ENCODE measurements at places on chromosomes 3 and 15.

DNA sequence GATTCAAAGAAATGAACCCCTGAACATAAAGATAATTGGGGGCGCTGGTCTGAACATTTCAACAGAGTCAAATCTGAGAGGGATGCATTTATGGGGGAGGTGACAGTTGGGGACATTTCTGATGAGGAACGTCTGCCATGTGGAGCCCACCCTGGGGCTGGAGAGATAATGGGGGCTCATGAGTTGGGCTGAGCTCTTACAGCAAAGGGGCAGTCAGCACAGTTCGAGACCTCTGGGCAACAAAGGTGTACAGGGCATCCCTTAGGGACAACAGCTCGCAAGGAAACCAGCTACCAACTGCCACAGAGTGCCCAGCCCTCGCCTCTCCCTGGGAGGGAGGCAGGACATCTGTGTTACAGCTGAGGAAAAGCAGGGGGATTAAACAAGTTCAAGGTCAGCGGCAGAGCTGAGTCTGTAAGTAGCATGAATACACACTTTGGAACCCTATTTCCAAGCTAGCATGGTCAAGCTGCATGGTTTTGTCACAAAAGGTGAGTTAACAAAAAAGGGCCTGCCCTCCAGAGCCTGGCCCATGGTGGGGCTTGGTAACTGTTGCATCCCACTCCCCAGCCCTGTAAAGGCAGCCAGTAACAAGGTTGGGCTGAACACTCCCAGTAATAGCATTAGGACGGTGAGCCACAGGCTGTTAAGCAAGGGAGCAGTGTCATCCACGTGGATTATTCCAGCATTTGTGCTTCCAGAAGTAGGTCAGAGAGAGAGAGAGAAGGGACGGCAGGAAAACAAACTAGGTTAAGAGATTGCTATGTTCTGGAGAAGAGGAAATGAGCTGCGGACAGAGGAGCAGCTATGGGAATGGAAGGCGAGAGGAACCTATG lies 4.3 kb downstream of the GNB5 start:
- no peak for DNase-seq

DNA sequence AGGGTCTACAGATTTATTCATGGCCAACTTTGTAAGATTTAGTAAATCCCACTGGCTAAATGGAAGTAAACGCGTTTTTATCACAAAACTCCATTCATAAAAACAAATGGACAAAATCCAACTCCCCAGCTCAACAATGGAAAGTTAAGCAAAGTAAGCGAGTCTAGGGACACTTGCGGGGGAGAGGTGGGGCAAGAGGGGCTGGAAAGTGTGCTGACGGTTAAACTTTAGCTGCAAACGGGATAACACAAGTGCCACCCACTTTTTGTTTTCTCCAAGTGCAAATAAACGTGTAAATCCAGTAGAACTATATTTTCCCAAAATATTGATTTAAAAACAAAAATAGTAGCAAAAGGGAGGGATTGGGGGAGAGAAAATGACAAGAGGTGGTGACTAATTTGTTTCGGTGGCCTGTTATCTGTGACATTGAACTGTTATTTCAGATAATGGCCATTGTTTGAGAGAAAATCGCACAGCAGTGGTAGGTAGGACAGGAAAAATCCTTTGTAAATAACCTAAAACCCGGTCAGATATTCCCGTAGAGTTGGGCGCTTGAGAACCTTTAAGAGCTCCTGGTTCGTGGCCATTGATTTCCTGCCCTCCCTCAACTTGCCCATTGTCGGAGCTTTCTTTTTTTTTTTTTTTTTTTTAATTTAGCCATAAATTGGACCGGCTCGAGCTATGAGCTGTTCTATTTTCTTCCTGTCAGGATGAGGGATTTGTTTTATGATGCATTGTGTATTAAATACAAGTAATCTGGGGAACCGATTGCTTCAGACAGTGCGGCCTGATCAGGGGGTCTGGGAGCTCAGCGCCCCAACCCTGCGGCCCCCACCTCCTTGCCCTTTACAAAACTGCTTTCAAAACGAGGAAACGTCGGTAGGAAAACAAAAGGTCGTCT lies 514.8 kb downstream of the MECOM start:
- no peak for DNase-seq

- DNase-seq: no peak
Measured at GRCh38 chr3:63920001-63920400, 7.8 kb upstream of the SCAANT1 start.

GRCh38 chr3:14741510-14741909 lies 66.6 kb downstream of the C3orf20 start:
- DNase-seq: no peak

DNA sequence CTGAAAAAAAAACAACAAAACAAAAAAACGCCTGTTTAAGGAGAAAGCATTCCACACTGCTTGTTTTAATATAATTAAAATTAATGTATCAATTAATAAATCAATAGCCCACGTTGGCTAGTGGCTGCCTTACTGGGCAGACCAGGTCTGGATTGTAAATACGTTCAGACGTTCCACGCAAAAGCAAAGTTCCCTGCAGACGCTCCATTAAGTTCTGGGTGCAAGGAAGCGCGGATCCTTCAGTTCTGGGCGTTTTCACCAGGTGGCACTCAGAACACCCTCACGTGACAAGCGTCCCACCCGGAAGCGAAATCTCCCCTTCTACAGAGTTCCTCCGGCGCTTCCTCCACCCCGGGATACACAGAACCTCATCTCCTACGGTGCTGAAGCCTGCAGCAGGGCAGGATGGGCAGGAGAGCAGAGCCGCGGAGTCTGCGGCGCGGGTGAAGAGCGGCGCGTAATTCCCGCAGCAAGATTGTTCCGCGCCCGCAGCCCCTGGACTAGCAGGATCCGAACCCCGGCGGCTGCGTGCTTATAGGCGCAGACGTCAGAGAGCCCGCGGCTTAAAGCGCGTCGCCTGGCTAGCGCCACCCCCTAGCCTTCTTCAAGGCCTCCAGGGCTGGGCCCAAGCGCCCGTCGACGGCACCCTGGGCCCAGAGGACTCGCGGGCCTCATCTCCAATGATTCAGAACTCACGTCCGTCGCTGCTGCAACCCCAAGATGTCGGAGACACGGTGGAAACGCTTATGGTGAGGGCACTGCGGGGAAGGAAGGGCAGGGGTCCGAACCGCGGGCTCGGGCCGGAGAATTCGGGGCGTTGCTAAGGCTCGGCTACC lies at the start of gene SLC25A38:
TSS of gene SLC25A38 (plus strand) at position 326 of the 836 bp plus-strand sequence. CDS start at position 681, 355 bp downstream.
- peak; percentile 86 for DNase-seq

- no peak for DNase-seq
Measured at GRCh38 chr15:41878355-41878699, 15.5 kb downstream of the SPTBN5 start.

DNA sequence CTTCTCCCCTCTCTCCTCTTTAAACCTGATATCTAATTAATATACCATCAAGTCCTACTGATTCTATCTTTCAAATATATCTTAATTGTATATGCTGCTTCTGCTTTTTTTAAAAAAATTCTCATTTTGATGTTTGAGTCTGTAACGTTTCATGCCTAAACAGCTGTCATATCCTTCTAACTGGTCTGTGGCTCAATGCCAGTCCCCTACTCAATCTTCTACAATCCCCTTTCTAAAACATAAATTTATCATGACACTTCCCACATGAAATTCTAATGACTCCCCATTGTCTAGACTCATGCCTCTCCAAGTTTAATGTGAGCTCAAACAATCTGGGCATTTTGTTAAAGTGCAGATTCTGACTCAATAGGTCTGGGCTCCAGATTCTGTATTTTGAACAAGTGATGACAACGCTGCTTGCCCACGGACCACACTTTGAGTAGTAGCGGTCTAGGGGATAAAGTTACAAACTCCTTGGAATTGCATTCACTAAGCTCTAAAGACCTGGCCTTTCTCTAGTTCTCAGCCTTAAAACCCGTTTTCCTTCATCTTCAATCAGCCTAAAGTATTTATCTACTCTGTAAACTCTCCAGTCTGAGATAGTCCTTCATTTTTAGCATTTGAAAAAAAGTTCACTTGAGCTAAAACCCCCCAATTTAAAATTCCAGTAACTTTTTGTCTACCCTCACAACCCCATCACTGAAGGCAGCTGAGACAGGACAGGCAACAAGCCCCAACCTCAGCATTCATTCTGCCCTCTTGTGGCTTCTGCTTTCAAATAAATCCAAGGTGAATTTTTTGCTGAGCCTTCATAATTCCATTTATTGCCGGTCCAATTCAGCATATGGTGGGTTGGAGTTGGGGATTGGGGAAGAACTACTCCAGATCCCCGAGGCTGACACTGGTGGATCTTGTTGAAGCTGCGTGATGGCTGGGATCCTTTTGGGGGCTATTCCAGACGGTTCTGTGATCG lies 88.1 kb upstream of the THRB start:
- no peak for DNase-seq

DNA sequence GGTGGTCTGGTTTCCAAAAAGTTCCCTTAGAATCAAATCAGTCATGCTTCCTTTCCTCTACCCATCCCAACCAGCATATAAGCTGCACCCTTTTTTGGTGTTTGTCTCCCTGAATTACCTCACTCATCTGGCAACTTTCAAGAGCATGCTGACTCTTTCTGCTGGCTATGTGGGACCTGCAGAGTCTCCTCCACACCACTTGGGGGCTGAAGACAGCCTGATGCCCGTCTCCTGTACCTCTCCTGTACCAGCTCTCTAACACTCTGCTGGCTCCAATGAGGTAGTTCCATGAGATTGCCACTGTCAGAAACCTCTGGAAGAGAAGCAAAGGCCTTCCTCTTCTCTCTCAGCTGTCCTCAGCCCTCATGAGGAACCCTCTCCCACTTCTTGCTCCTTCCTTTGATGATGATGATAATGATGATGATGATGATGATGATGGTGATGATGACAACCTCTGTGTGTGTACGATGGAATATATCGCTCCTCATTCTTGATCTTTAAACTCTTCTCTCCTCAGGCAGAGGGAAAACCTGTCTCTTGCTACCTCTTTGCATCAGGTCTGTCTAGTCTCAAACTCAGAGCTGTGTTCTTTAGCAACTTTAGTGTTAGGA lies 257.5 kb downstream of the ZNF621 start:
- no peak for DNase-seq

- no peak for DNase-seq
Measured at GRCh38 chr3:45498532-45498931, 96.0 kb upstream of the LIMD1 start.

- DNase-seq: no peak
Measured at GRCh38 chr3:133443649-133444422, 44.0 kb downstream of the BFSP2 start.

DNA sequence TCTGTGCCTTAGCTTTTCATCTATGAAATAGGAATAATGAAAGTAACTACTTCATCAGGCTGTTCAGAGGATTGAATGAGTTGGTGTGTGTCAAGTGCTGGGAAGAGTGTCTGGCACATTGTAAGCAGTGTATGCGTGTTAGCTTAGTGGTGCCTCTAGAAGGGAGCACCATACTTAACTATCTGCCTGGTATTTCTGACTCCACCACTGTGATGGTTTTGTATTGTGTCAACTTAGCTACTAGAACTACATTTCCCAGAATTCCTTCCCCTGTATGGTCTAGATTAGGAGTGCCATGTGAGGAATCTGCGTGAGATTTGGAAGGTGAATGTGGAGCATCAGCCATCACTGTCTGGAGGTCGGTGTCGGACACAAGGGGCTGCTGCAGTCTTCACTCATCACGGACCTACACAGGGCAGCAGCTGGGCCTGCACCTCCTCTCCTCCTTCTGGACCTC lies 115.4 kb upstream of the GALNT15 start:
- no peak for DNase-seq

GRCh38 chr15:36673039-36673438 lies 93.6 kb downstream of the CDIN1 start:
- no peak for DNase-seq

DNA sequence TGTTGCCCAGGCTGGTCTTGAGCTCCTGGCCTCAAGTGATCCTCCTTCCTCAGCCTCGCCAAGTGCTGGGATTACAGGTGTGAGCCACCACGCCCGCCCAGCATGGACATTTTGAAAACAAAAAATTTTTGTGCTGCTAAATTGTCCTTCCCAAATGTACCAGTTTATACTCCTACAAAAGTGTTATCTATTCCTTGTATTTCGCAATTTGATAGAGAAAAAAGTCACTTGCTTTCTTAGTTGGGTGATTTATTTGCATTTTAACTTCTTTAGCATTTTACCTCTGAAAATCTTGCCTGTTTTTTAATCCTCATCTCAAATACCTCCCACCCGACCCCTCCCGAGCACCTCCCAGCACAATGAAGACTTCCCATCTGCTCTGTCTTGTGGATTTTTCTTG lies 46.8 kb downstream of the PDE8A start:
- DNase-seq: no peak

DNA sequence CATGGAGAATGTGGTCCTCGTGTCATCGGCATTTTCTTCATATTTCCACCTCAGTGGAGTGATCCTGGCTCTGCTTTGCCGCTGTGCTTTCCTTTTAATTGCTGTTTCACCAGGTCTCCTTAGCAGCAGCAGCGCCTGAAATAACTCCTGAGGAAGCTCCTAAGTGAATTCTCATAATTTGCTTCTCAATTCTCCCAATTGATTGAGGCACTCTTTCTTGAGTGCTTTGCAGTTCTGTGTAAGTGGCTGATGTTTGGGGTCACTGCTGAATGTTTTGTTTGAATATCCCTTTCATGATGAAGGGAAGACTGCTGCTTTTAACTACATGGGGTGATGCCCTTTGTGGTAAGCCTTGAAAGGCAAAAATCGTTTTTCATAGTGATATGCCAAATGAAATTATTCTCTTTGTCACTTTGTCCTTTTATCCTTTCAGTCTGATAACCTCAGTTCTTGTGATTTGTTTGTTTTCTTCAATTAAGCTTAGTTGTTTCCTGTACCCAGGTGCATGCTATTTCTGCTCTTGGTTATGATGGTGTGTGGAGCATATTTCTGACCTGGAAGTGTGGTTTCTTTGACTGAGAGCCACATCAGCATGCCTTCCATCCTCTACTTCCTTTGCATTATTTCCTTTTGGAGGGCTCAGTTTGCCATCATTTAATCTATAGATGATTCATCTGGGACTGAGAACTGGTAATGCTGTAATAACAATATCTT lies 36.7 kb downstream of the HMG20A start:
- DNase-seq: no peak

- no peak for DNase-seq
Measured at GRCh38 chr15:26232691-26233090, 369.6 kb upstream of the ATP10A start.

DNA sequence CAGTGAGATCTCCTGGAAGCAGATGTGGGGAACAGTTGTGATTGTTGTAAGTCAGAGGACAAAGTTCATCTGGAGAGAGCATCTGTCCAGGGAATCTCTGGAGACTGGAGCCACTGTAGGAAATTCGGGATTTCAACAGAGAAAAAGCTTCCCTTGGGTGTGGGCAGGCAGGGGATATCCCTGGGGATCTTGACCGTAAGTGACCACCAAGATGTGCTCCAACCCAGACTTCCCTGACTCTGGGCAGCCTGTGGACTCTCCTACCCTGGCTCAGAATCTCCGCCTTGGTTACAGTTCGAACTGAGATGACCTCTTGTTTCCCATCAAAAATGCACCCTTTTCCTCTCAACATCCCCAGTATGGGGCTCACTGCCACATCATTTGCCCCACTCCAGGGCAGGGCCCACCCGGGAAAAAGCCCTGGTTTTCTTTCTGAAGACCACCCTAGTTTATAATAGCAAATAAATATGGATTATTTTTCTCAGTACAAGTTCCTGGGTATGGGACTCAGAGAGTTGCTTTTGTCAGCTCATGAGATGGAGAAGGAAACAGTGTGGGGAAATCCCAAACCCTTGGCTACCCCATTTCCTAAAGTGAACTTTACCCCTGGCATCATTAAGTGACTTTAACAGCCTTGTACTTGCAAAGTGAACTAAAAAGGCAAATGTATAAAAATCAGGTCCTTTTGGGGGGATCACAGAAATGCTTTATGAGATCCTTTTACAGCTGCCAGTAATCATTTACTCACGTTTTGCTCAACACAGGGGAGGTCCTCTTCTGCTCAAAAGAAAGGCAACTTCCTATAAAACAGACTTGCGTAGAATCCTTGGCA lies 89.9 kb downstream of the CCNL1 start:
- DNase-seq: no peak

GRCh38 chr15:31367021-31367729 lies 40.5 kb downstream of the KLF13 start:
- no peak for DNase-seq
